Transverse colon (tissue), 4 donors: ENCODE measurements at places on chromosomes 1 and 21. TPM values are rescaled to one million over a fixed set of nuclear protein-coding genes. Genes with fewer than 3 reads are reported as not detected.
A peak's percentile ranks its signal among the peaks of the same experiment; 100 is the strongest.

DNA sequence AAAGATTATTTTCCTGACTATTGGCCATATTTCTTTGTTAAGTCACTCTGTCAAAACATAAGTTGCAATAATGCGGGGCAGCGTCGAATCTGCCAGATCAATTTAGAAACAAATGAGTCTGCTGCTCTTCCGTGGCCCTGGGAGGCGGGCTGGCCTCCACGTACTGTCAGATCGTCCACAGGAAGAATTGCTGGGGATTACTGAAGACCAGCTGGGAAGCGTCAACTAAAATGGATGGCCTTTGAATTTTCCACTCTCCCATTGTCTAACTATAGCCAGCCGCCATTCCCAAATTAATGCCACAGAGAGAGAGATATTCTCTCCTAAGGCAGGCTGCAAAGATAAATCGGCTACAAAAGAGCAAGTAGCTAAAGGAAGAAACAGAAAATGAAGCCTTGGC, 560.2 kb downstream of the SMYD3 start:
- DNase-seq: no peak

- no peak for DNase-seq
Measured at GRCh38 chr1:175413367-175413766, 220.8 kb upstream of the KIAA0040 start.

DNA sequence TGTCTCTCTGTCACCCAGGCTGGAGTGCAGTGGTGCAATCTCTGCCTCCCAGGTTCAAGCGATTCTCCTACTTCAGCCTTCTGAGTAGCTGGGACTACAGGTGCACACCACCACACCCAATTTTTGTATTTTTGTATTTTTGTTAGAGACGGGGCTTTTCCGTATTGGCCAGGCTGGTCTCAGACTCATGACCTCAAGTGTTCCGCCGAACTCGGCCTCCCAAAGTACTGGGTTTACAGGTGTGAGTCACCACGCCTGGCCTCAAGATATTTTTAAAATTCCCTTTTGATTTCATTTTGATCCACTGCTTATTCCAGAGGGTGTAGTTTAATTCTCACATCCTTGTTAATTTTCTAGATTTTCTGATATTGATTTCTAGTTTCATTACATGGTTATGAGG, 3.8 kb downstream of the IFI44L start:
- no peak for DNase-seq

- DNase-seq: no peak
Measured at GRCh38 chr1:56285554-56286402, 293.6 kb downstream of the PLPP3 start.

DNA sequence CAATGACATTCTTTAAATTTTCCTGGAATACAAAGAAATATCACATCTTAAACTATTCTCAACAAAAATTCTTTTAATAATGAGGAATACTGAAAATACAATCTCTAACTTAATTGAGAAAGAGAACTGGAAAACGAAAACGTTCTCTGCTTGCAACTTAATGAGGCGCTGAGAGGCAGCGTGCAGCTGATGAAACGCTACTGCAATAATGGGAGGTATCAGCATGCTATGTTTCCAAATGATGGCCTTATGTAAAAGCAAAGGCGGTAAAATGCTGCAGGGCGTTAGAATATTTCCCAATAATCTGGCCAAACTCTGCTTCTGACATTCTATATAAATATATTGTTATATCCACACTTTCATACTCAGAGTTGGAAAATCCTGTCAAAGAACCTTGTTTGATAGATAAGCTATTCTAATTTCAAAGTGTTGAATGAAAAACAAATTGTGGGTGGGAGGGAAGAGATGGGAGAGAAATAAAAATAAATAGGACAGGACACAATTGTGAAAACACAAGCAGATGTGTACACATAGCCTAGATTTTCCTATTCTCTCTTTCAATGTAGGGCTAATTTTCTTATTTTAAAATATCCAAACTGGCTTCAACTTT, 70.9 kb downstream of the APP start:
- DNase-seq: no peak

DNA sequence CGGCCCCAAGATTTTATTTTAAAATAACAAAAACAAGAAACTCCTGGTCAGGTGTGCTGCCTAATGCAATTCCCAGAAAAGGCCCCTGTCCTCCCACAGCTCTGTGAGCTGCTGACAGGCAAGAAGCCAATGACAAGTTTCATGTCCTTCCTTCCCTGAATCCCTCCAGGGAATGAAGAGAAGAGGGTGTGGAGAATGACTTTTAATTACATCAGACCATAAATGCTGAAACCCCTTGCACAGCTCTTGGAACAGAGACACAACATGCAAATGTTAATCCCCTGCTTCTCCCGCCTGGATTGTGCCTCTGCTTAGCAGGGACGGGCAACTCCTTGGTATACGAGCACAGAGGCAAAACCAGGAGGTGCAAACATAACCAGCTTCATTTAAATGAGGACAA, 228.1 kb upstream of the CAMK1G start:
- no peak for DNase-seq

- no peak for DNase-seq
Measured at GRCh38 chr1:155649676-155650075, 38.9 kb downstream of the YY1AP1 start.

- DNase-seq: no peak
Measured at GRCh38 chr1:98355656-98356383, 305.7 kb upstream of the SNX7 start.

GRCh38 chr1:209513226-209513625, 70.3 kb upstream of the CAMK1G start:
- no peak for DNase-seq

GRCh38 chr1:105700723-105701122, 1355.8 kb upstream of the PRMT6 start:
- DNase-seq: no peak

DNA sequence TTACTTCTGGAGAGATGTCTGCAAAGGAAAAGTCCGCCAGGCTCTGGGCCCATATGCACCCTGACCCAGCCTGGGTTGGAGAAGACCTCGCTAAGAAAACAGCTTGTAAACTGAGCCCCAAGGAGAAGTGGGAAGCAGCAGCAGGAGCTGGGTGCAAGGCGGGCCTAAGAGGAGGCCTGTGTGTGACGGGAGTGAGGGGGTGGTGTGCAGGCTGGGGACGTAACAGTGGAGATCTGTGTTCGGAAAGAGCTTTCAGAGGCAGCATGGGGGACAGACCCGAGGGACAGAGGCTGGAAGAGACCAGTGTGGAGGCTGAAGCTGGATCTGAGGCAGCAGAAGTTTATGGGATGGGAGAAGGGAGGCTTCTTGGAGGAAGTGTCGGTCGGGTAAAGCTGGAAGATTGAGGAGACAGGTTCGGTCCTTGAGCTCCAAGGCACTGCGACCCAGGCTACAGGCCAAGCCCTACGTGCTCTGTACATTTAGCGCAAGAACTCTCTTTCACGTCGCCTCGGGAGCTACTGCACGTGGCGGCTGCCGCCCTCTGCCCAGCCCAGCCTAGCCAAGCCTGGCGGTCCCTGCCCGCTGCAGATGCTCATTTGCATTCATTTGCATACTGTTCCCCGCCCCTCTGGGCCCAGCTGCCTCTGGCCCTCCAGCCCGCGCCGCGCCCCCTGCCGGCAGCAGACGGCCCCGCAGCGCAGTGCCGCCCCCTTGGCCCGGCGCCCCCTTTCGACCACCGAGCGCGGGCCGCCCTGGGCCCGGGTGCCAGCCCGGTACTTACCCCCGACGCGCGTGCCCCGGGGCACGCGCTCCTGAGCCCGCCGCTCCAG, 6.3 kb downstream of the HPCA start:
- peak; percentile 69 for DNase-seq

DNA sequence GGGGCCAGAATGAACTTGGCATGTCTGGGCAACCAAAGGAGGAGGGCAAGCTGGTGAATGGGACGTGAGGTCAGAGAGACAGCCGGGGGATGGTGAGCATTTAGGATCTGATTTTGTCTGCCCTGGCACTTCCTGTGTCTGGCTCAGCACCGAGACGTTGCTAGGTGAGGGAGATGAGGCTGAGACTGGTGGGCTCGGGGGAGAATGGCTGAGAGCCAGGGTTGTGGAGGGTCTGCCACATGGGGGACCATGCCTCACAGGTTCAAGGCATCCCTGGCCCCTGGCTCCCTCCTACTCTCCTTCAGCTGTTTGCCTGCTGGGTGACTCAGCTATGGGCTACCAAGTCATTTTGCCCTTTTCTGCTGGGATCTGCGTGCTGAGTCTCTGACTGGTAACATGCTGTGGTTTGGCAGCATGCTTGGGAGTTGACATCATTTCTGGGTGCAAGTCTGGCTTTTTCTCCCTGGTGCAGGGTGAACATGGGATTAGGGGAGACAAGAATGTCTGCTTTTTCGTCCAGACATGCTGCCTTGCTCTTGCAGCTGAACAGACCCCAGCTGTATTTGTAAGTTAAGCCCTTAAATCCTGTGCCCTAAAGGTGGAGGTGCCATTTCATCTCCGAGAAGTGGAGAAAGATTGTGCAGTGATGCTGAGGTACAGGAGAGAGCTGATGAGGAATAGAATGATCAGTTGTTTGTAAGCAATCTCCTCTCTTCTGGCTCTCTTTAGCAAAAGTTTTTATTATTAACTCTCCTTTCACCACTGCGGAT, 17.6 kb downstream of the GALNT2 start:
- DNase-seq: peak; percentile 23

GRCh38 chr1:32299327-32299726, 7.4 kb downstream of the HDAC1 start:
- DNase-seq: no peak

- DNase-seq: no peak
Measured at GRCh38 chr1:79376106-79376505, 369.6 kb upstream of the ADGRL4 start.

GRCh38 chr1:36223381-36223995, 755 bp upstream of the THRAP3 start:
- peak; percentile 21 for DNase-seq

GRCh38 chr1:31476891-31477846, 64.2 kb downstream of the SERINC2 start:
- DNase-seq: no peak

Gene TMEM269
- total RNA-seq: 0.37 TPM

Gene MCOLN2
- 133 TPM for total RNA-seq

Gene SLC39A1
- 63.8 TPM for total RNA-seq

Gene TMEM52
- 5.3 TPM for total RNA-seq

Gene SAMSN1
- total RNA-seq: 3.3 TPM

Gene KRTAP21-2
- total RNA-seq: not detected

Gene CAMK1G
- not detected for total RNA-seq

Gene PROX1
- 7.6 TPM for total RNA-seq
